ENCODE measurements at places on chromosomes 2 and 18.

DNA sequence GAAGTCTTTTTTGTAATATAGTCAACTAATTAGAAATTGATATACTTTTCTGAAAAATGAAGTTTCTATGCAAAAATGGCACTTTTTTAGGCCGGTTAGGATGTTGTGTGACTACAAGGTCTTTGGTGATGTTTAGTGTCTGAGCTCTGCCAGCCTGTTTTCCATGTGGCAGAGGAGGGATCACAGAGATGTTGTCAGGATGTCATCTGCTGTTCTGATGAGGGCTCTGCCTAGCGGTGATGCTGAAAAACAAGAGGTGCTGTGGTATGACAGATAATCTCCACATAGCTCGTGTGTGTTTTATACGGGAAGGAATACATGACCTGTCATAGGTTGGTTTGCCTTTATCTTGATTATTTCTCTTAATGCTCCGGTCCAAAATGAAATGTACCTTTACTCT is 12.0 kb upstream of the IAH1 start:
- no peak for DNase-seq

DNA sequence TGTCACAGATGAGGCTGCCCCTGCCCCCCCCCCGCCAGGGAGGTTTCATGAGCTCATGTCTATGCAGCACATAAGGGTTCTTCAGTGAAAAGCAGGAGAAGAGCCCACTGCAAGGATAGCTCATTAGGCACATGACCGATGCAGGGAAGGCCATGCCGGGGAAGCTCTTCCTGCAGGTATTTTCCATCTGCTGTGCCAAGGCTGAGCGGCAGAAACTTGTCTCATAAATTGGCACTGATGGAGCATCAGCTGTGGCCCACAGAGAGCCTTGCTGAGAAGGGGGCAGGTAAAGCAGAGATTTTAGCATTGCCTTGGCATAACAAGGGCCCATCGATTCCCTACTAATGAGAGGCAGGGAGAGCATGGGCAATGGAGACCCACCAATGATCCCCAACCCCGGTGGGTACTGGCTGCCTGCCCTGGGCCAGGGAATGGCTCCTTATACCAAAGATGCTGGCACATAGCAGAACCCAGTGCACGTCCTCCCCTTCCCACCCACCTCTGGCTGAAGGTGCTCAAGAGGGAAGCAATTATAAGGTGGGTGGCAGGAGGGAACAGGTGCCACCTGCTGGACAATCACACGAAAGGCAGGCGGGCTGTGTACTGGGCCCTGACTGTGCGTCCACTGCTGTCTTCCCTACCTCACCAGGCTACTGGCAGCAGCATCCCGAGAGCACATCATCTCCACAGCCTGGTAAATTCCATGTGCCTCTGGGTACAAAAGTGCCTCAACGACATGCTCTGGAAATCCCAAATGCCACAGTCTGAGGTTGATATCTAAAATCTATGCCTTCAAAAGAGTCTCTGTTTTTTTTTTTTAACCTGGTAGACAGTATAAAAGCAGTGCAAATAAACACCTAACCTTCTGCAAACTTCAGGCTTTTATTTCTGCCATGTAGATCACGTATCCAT is 41.4 kb downstream of the STEAP3 start:
- DNase-seq, result no peak

GRCh38 chr2:234406085-234406484 is 90.8 kb downstream of the ARL4C start:
- DNase-seq, result no peak

DNA sequence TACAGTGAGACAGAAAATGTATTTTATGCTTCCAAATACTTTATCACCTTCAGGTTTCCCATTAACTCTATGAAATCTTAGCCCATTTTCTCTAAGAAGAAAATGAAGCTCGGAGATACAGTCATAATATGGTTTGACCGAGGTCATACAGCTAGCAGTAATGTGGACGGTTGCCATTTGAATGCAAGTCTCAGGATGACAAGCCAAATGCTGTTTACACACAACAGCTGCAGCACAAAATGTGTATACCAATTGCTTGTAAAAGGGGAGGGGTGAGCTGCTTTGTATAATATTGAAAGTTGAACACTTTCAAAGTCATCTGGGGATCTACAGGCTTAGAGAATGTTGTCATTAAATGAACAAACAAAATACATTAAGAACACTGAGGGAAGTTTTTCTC is 93.8 kb upstream of the FSIP2 start:
- DNase-seq, result no peak

DNA sequence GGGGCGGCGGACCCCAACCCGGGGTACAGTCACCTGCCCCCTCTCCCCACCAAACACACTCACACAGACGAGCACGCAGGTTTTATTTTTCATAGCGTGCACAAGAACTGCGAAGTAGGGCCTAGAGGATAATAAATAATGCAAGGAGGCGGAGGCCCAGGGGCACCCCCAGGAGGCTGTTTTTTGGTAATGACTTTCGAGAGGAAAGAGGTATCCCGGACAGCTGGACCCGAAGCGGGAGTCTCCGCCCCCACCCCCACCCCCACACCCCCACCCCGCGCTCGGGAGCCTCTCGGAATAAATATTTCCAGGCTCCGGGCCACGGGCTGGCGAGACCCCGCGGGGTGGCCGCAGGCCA is 3.4 kb downstream of the CYP26B1 start:
- DNase-seq, result no peak

DNA sequence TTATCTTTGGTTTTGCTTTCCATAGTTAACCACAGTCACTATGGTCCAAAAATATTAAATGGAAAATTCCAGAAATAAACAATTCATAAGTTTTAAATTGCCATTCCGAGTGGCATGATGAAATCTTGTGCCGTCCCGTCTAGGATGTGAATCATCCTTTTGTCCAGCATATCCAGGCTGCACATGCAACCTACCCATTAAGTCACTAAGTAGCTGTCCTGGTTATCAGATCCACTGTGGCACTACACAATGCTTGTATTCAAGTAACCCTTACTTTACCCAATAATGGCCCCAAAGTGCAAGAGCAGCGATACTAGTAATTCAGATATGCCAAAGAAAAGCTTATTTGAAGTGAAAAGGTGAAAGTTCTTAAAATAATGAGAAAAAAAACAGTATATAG is 10.7 kb downstream of the USP34 start:
- DNase-seq, result no peak

DNA sequence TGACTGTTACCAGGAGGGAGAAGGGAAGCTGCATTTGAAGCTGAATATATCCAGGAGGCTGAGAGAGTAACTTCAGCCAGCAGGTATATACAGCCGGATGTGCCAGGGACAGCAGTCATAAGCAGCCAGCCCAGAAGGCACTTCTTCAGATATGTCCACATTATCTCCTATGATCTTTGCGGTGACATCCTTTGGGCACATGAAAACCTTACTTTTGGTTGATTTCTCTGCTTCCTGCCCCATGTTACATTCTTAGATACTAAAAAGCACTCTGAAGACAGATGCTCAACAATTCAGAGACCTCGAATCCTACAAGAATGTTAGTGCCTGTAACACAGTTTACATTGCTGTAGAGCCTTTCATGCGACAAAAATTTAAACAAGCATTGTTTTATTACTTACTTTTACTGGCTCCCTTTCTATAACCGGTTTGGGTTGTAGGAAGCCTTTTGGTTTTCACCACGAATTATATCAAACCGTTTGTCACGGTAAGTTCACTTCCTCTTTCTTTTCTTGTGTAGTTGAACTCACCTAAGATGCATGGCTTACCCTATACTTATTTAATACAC is 50.3 kb upstream of the TLK1 start:
- peak; percentile 16 for DNase-seq

DNA sequence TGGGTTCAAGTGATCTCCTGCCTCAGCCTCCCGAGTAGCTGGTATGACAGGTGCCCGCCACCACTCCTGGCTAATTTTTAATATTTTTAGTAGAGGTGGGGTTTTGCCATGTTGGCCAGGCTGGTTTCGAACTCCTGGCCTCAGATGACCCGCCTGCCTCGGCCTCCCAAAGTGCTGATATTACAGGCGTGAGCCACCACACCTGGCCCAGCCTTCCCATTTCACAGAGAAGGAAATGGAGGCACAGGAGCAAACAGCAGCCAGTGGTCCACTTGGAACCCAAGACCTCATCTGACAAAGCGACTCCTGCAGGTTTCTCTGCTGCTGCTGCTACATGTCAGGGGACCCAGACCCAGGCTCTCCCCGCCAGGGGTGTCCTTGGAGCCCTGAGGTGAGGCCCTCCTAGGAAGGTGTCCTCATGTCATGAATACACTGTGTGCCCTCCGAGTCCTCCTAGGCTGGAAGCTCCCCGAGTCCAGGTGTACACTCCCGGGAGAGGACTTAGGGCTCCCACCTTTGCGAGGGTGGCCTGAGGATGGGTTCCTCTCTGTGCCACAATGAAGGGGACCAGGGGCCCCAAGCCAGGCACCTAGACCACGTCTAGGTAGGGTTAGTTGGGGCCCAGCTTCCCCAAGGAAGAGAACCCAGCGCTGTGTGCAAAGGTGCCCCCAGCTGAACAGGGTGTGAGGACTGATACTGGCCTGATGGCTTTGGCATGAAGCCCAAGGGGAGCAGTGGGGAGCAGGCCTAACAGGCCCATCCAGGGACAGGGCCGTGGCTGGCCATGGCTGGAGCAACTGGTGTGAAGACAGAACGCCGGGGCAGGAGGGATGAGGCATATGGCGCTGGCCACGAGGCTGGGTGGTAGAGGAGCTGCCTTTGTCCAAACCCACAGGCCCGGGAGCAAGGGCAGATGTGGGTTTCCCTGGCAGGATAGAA is 56.1 kb downstream of the HS6ST1 start:
- DNase-seq, result no peak

GRCh38 chr18:48751727-48752468 is 198.9 kb downstream of the SMAD7 start:
- DNase-seq, result no peak
